ENCODE measurements at places on chromosomes 5 and 9. TPM values are rescaled to one million over a fixed set of nuclear protein-coding genes. Genes with fewer than 3 reads are reported as not detected.

DNA sequence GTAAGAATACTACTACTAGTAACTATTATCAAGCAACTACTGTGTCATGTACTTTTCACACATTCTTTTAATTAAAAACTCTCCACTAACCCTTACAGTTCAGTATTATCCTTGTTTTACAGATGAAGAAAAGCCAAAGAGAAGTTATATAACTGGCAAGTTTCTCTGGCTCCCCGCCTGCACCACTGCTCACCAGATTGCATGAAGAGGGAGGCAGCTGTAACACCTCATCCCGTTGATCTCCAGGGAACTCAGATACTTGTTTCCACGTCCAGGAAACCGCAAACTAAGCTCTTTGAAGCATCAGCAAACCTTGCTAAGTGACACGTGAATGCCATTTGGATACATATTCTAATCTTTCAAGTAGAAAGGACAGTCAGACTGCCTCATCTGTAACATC is 70.3 kb downstream of the RIGI start:
- DNase-seq, result no peak

GRCh38 chr9:36603006-36603405 is 30.3 kb downstream of the MELK start:
- DNase-seq, result no peak

DNA sequence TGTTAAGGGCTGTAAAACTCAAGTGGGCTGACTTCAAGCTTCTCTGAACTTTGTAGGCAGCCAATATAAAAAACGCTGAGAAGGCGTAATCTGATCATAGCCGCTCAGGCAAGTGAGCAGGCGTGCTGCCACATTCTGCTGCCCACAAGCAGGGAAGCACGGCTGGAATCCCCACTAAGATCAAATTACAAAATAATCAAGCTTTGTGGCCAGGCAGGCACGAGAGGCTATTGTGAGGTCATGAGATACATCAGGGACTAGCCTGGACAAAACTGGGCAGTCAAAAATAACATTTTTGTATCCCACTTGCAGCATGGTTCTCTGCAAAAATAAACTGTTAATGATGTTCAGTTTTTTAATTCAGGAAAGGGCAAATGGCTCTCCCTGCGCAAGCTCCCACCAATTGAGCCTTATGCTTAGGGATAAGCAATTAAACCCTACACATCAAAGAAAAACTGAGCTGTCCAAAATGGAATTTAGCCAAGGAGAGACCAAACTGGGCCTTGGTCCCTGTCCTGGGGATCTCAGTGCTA is 64.0 kb downstream of the POU5F2 start:
- peak; percentile 41 for DNase-seq

- DNase-seq, result no peak
These were observed 125.3 kb upstream of the MEF2C start for GRCh38 chr5:89008291-89008690.

GRCh38 chr5:142438573-142438972 is 113.8 kb upstream of the SPRY4 start:
- DNase-seq, result no peak

DNA sequence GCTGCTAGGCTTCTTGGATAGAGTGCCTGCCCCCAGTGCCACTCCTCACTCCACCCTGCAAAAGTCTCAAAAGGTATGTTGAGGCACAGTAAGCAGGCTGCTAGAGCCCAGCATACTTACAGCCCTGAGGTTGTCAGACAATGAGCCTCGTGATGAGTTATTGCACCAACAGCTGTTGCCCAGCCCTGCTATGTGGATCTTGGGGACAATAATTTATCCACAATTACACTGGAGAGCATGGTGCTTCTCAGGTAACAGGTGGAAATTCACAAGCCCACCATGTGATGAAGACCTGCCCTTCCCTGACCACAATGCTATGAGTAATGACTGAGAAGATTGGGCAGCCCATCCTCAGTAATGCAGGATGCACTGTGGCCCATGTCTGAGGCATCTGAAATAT is 36.5 kb downstream of the KCNIP1 start:
- DNase-seq, result no peak

DNA sequence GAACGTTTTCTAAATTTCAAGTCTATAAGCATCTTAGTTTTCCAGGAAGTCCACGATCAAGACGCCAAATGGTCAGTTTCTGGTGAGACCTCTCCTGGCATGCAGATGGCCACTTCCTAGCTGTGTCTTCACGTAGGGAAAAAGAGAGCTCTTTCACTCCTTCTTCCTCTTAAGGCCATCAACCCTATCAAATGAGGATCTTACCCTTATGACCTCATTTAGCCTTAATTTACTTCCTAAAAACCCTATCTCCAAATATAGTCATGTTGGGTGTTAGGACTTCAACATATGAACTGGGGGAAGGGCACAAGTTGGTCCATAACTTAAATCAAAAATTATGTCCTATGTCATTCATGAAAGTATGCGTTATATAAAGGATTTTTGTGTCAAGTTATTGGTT is 229.5 kb downstream of the ARL15 start:
- DNase-seq, result no peak

- DNase-seq, result no peak
These were observed 26.2 kb upstream of the ACOT12 start for GRCh38 chr5:81420039-81420667.

DNA sequence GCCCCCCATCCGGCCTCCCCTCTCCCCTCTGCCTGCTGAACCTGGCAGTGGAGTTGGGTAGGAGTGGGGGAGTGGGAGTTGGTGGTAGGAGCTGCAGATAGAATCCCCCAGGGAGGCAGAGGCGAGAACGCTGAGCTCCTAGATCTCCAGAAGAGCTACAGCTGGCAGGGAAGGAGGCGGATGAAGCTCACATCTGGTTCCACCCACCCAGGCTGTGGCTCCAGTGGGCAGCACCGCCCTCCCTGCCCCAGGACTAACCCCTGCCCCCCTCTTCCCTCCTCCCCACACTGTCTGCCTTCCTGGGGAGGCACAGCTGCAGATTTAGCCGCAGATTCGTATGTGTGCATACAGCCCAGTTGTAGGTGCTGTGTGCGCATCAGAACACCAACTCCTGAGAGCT is 34.2 kb downstream of the C9orf50 start:
- DNase-seq, result no peak

DNA sequence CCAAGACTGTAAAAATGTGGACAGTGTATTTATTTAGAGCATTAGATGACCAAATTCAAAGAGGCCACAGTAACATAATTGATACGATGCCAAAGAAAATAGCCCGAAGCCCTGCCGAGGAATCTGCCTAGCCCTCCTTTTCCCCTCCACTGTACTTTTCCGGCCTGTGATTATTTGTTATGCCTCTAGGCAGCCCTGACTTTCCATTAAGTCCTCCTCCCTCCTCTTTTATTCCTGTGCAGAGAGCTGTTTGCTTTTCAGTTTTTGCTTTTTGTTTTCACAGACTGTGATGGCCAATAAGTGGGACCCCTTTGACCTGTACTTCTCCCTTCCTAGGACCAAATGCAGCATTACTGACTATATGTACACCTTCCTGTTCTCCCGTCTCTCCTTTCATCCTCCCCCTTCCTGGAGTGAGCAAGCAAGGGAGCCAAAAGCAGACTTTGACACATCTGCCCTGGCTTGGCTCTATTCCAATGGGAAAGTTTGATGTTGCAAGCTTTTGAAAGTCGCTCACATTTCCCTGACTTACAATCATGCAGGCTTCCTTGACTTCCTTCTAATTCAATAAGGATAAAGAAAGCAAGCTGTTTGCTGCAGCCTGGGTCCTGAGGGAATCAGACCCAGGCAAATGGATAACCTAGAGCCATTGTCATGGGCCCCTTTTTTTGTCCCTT is 76.1 kb downstream of the NREP start:
- DNase-seq, result peak; percentile 76

The IL33 gene
- total RNA-seq, result 13.8 TPM

The MAP1B gene
- total RNA-seq, result 515 TPM

The ZNF366 gene
- 2.0 TPM for total RNA-seq

The TMC1 gene
- total RNA-seq, result 5.3 TPM

The STKLD1 gene
- total RNA-seq, result 0.87 TPM

The FBP1 gene
- 41.4 TPM for total RNA-seq

The N4BP3 gene
- total RNA-seq, result 2.3 TPM

The EIF4E1B gene
- total RNA-seq, result 1.6 TPM

The INSYN2B gene
- total RNA-seq, result 0.17 TPM

The SPINK13 gene
- not detected for total RNA-seq

The PCDHB15 gene
- total RNA-seq, result 0.82 TPM

The C9orf78 gene
- total RNA-seq, result 76.8 TPM

The PCDHGB7 gene
- total RNA-seq, result 14.6 TPM

The STPG3 gene
- total RNA-seq, result not detected

The ANXA2R gene
- 4.5 TPM for total RNA-seq

The ESM1 gene
- total RNA-seq, result not detected

The FOXD4L4 gene
- total RNA-seq, result not detected

Measured in prostate gland (tissue), 2 donors.